ENCODE measurements at places on chromosomes 3 and 15.

- DNase-seq: no peak
Measured at GRCh38 chr3:100726706-100727105, 17.4 kb downstream of the TFG start.

GRCh38 chr3:12158387-12159226 lies at the start of gene TIMP4:
Gene TIMP4, minus strand, starts transcription at chr3:12158912. Its CDS starts 72 bp downstream, at chr3:12158840.
- DNase-seq: no peak

GRCh38 chr15:63370764-63371163 lies 10.9 kb downstream of the CA12 start:
- DNase-seq: no peak

DNA sequence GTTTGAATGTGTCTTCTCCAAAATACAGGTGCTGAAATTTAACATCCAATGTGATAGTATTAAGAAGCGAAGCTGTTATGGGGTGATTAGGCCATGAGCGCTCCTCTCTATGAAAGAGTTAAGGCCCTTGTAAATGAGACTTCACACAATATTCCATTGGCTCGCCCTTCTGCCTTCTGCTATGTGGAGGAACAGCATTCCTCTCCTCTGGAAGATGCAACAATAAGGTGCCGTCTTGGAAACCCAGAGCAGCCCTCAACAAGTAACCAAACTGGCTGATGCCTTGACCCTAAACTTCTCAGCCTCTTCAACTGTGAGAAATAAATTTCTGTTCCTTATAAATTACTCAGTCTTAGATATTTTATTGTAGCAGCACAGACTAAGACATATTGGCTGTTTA lies 874.6 kb downstream of the ROBO1 start:
- no peak for DNase-seq

DNA sequence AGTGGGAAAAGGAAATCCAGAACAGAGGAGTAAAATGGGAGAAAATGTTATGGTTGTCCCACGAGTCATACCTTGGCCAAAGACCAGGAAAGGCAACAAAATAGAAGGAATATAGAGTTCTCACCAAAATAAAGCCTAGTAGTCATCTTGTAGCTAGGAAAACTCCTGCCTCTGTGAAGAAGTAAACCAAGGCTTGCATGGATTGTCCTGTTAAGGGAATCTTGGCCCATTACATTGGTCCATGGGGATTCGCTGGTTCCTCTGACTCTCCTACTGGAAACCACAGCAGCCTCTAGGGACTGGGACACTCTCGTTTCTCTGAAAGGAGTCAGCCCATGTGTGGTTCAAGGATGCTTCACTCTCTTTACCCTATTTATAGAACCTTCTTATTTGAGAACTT lies 62.9 kb upstream of the FNDC3B start:
- no peak for DNase-seq

DNA sequence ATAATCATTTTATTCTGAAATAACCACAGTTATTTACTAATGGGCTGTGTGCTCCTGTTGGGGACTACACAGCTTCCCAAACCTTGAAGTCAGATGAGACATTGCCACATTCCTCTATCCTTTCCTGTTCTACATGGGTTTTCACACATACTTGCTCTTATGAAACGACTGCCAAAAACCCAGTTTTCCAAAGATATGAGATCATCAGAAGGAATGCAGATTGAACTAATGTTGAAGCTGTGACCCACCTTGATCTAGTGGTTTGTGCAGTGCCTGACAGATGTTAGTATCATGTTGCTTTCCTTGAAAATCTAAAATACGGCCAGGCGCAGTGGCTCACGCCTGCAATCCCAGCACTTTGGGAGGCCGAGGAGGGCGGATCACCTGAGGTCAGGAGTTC lies 144.6 kb downstream of the VGLL4 start:
- DNase-seq: no peak

DNA sequence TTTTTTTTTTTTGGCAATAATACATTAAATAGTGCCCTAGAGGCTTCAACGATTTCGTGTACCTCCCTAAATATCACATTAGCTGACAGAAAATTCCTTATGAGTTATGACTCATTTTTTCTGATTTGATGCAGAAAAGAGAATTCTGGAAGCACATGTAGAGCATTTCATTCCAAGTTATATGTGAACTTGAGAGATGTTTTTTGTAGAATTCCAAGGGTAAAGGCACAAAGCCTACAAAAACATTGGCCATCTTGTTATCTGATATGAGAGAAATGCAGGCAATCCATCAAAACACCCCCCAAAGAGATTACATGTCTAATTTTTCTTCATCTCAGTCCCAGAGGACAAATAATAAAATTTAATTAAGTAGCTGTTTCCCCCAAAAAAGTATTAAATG lies 6.7 kb upstream of the PFN2 start:
- no peak for DNase-seq

DNA sequence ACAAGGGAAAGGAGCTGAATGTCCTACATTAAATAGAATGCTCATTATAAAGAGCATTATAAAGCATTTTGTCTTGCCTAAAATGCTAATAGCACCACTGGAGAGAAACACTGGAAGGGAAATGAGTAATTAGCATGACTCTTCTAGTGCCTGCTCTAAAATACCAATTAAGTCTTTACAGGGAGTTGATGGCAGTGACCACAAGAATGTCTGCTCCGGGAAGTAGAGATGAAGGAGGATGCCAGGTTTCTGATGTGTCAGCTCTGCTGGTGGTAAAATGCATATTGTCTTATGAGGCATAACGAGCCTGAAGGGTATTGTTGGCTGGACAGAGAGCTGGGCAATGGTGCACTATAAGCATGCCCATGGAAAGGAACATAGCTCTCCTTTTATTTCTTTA lies 49.5 kb downstream of the MYLK start:
- DNase-seq: no peak

- peak; percentile 65 for DNase-seq
Measured at GRCh38 chr3:143134471-143134870, 14.9 kb downstream of the CHST2 start.

- no peak for DNase-seq
Measured at GRCh38 chr15:97989299-97989698, 28.8 kb downstream of the ARRDC4 start.

DNA sequence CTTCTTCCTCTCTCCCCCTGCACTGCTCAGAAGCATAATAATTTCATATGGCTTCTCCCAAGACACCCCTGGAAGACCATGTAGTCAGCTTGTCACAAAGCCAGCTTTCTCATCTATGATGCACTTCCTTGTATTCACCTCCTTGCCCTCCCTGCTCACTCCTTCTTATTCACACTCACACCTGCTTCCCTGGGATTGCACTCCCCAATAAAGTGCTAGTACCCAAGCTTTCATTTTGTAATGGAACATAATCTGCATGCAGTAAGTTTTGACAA lies 76.9 kb upstream of the FRMD4B start:
- DNase-seq: no peak

DNA sequence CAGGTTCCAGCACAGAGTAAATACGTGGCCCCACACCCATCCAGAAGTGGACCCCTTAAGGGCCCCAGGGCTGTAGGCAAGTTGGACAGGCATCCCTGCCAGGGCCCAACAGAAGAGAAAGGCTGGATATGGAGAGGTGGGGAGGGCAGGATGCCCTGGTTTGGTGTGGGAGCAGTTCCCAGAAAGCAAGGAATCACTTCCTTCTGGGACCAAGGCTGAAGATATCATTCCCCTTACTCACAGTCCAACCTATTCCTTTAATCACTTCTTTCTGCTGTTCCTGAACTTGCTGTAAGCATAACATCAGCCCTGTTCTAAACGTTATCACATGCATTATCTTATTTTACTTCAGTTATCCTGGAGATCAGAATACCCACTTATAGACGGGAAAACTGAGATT lies 6.1 kb upstream of the MESP2 start:
- no peak for DNase-seq

DNA sequence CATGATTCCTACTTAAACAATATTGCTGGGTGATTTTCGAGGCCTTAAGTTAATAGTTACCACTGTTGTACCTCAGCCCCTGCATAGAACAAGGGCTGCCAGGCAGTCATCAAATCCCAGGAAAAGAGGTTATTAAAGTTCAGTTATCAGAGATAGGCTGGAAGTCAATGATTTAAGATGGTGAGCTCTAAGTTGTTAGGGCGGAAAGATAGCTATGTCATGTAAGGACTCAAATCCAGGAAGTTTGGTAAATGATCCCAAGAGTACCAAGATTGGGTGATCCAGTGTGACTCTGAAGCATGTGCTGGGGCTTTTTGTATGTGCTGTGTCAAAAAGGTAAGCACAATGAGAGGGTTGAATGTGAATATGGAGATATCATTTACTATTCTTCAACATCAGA lies 287.9 kb downstream of the NLGN1 start:
- no peak for DNase-seq

- DNase-seq: no peak
Measured at GRCh38 chr3:174715386-174715785, 143.7 kb upstream of the NAALADL2 start.

DNA sequence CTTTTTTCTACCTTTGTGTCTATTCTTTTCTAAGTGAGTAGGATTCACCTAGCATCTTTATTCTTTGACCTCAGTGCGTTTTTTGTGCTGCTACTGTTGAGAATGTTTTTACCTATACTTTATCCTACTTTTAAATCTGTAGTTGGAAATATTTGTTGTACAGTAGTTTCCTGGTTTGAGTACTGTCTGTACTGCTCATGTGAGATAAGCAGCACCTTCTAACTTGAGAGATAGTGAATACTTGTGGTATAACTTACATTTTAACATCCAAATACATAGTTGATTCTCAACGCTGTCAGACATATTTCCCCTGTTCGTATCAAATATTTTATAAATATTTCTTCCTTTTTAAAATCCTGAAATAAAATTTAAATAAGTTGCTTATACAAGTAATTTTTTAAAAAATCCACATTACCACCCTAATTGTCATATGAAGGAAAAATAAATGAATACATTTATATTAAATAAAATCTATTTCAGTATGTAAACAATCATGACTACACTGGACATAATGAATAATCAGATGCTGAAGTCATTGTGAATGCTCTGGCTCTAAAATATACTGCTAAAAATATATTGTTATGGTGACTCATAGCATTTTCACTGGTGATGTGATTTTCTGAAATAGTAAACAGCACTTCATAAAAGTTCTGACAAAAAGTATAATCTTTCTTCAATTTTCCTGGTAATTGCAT lies 17.4 kb downstream of the ATP11B start:
- DNase-seq: no peak

DNA sequence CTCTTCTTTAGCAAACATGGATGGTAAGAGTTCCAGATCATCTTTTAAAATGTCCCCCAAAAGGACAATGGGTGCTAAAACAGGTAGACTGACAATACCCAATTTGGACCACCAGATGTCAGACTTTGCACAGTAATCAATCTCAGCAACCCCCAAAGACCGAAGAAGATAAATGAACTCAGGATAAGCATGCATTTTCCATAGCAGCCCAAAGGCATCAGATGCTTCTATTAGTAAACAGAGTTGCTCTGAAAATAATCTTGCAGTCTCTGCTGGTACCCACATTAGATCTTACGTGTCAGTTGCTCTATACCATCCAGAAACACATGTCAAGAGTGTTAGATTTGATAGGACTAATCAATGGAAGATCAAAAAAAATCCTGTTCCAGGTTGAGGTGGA lies 20.6 kb downstream of the MYH15 start:
- DNase-seq: peak; percentile 22

- DNase-seq: peak; percentile 45
Measured at GRCh38 chr3:175608356-175608755, 749.2 kb downstream of the NAALADL2 start.

DNA sequence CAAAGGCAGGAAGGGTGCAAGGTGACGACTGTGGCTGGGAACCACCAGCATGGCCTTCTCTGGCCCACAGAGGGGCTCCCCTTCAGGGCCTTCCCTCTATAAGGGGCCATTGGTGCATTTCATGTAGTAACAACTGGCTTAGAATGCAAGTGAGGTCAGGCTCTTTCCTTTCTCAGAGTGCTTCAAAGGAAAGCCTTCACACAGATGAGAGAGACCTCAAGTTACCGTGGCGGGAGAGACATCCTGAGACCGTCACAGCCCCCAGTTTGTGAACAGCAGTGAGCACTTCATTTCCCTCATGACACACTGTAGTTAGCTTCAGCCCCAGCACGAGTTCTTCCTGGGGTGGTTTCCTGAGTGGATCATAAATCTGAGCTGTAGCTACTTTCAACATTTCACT lies 96.6 kb upstream of the LIMD1 start:
- DNase-seq: no peak

DNA sequence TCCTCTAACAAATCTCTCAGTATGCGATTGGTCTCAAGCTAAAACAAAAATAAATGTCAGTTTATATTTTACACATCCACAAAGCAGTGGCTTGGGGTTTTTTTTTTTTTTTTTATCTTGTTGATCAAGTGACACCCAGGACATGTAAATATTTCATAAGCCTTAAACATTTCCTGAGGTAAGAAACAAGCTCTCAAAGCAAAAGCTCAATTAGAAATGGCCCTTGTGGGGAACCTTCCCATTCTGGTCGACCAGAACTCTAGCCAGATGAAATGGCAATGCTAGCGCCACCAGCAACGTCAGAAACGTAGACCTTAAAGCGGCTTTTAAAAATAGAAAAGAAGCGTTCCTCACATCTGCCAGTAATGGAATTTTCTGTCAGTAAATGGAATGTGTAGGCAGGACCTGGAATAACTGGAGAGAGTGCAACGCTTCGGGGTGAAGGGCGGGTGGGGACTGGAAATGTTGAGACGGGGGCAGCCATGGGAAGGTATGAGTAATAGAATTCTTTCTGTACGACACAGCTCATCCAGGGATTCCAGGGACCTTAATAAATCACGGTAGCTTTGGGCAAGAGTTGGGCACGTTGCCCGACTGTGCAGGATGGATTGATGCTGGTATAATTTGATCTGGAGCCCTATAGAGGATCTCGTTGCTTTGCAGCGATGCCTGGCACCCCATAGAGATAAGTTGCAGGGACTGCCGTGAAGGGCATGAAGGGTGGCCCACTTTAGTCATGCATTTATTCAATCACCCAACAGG lies 44.4 kb downstream of the BTD start:
- DNase-seq: no peak

DNA sequence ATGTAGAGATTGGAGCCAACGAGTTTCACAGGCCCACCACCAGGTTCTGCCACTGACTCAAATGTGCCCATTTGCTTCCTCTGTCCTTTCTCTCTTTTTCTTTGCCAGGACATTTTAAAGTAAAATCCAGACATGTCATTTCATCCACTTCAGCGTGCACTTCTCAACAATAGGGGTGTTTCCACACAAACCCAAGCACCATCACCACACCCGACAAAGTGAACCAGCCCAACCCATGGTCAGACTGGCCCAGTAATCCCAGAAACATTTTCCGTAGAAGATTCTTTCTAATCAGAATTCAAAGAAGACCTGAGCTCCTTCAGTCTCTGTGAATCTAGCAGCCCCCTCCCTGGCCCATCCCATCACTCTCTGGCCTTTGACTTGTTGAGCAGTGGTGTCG lies 13.4 kb downstream of the CFAP100 start:
- DNase-seq: no peak
